MV-4-11 (cell line): ENCODE measurements at places on chromosomes 12 and 14.

GRCh38 chr12:118107011-118107410, 3.2 kb upstream of the VSIG10 start:
- no peak for DNase-seq

- DNase-seq, result no peak
These were observed 225.5 kb upstream of the PRICKLE1 start for GRCh38 chr12:42815068-42815467.

DNA sequence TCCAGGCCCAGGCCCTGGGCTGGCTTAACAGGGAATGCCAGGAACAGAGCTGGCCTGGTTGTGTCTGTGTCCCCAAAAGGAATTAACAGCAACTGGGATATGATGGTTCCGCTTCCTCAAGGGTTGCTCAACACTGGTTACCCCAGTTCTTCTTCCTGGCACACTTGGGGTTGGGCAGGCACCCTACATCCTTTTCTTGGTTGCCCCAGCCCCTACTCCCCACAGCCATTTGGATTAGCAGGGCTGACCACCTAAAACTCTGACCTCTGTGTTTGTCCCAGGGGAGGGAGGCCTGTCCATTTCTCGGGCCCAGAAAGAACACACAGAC, 30.8 kb downstream of the NCKAP5L start:
- no peak for DNase-seq

DNA sequence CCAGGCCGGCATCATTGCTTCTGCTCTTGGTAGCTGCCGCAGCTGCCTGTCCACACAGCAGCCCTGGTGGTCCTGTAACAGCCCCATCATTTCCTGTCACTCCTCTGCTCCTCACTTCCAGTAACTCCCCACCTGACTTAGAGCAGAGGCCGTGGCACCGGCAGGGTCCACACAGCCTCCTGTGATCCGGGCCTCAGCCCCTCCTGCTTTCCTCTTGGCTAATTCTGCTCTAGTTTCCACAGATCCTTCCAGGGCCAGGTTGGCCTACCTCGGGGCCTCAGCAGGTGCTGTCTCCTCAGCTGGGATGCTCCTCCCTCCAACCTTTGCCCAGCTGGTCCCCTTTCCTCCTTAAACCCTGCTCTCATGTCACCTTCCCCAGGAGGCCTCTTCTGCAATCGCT, 80.2 kb downstream of the FZD10 start:
- no peak for DNase-seq

DNA sequence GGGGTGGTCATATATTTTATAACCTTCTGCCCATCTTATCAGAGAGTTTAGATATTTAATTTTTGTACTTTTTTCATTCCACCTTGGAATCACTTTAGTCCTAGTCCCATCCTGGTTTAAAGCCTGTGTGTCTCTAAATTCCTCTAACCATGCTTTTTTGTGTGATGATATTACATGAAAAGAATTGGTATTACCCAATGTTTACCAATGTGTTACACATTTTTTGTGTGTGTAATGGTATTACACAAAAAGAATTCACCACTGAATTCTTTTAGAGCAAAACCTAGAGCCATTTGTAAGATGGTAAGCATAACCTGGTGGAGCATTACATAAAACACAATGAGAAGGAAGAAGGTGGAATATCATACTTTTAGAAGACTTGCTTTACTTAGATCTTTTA, 77.5 kb downstream of the FAR2 start:
- no peak for DNase-seq

DNA sequence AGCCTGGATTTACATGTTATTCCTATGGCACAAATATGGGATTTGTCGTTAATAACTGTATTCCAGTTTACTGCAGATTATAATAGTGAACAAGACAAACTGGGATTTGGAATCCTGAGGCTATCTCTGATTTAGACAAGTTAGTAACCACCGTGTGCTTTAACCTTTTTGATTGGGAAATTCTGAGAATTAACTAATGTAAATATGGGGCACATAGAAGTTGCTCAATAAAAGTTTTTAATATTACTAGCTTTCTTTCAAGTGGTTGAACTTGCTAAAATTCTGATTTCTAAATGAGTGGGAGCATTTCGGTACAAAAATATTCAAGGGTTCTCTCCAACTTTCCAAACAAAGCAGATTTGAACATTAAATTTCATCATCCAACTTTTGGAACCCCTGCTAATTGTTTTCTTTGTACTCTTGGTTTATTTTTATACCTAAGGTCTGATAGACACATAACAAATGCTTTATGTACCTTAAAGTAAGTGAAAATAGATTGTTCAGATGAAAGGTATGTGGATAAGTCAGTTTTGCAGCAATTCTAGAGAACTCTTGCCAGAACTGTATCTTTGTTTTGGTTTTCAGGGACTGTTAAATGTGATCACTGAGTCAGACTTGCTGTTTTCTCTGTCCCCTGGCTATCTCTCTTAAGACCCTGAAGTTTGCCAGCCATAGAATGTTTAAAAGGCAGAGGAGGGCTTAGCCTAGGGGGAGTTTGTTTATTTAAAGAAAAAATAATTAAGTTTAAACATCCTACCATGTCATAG, 57.5 kb downstream of the FRS2 start:
- no peak for DNase-seq

GRCh38 chr14:95428557-95428956, 87.9 kb downstream of the SYNE3 start:
- no peak for DNase-seq

- peak; percentile 15 for DNase-seq
These were observed 46.9 kb upstream of the MDM1 start for GRCh38 chr12:68378872-68379606.

DNA sequence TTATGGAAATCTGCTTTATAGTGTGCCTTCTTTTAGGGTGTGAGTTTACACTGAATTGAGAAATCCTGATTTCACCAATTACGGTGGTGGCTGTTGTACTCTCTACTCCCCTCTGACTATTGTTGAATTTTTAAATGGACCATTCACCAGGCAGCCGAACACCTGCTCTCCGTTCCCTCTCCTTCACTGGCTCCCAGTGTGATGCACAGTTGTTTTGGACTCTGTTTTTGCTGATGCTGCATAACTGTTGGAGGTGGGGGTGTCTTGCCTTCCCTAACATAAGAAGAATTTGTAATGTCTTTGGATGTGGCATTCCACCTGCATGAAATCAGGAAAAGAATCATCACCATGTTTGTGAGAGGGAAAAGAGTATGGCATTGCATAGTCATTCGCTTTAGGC, 341.2 kb downstream of the SNAPC1 start:
- DNase-seq, result no peak

DNA sequence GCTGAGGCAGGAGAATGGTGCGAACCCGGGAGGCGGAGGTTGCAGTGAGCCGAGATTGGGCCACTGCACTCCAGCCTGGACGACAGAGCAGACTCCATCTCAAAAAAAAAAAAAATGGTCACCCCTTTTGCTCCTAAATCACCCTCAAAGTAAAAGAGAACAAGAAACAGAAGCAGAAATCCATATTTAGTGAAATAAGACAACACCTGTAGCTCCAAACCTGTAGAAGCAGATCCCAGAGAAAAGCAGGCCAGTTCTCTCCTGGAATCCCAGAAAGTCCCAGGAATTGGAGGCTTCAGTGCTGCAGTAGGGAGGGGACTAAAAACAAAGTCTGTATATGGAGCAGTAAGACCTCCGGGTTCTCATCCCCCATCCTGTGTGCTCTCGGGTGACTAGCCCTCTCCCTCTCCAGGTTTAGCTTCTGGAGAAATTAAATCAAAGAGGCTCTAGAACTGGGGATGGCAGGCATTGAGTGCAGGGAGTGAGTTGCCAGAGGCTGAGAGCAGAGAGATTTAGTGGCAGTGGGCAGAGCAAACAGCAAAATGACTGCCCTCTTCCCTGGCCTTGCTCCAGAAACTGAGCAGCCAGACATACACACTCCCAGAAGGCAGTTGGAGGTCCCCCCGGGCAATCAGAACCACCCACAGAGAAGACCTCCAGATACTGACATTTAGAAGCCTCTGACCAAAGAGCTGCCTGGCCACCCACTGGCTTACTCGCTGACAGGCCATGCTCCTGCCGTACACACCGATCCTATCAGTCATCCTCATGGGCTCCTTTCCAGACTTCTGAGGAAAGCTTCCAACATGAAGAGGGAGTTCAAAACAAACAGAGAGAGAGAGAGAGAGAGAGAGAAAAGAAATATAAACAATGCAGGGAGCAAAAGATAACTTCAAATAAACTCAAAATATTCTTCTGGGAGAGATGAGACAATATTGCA, 6.3 kb upstream of the MLXIP start:
- no peak for DNase-seq

GRCh38 chr12:20220339-20220738, 148.0 kb upstream of the PDE3A start:
- no peak for DNase-seq

DNA sequence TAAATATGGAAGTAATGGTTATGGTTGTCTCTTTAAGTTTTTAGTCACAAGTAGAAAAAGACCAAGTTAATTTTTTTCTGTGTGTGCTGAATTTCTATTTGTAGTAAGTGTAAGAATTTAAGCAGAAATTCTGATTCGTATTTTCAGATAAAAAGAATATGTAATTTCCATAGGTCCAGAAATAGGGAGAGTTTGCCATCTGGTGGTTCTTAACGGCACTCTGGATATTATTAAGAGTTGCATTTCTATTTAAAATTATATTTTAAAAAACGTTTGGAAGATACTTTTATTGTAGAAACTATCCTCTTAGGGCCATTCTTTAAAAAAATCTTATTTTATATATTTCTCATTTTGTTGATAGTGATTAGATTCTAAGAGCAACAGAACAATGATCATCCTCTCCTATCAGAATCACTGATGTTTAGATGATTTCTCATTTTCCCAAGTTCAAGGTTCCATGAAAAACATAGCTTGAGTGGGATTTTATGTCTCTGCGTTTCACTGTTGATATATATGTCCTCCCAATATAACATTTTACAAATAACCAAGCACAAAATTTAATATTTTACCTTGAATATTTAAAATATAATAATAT, 88.3 kb downstream of the LRRK2 start:
- DNase-seq, result peak; percentile 1

- DNase-seq, result peak; percentile 16
These were observed 169.2 kb upstream of the PLXNC1 start for GRCh38 chr12:93979189-93979588.

- DNase-seq, result no peak
These were observed 132.7 kb upstream of the DYRK2 start for GRCh38 chr12:67515679-67516340.
